CD4-positive, alpha-beta T cell (primary cell): ENCODE measurements at places on chromosomes 13 and 19.

DNA sequence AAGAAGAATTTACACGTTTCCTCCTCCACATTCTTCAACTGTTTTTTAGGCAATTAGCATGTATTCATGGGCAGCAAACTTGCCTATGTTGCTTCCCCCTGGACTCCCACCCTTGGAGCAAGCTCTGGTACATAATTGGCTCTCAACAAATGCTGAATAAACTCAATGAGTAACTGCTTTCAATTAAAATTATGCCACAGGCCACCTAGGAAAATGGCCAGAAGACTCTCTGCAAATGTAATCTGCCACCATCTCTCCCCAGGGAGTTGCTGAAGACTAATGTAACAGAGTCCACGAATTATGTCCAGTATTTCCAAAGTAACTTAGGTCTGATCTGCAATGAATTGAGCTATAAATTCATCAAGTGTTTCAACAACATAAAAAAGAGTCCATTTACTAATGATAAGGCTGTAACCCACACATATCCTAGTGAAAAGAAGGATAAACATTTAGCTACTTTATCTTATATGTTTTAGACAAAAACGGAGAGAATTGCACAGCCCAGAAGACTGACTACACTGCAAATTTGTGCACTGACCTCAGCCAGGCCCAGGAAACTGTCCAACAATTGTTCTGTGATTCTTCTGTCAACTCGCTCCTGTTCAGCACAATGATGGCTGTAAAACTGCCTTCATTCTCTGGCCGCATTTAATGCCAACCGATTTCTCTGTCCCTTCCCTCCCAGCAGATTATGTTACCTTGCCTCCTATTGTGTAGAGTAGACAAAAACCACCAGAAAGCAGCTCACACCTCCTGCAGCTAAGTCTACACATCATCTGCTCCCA lies 808.6 kb upstream of the ARGLU1 start:
- no peak for DNase-seq

GRCh38 chr19:55111238-55111831 lies 6.1 kb downstream of the PPP1R12C start:
- no peak for DNase-seq

GRCh38 chr19:44930088-44930487 lies 11.9 kb upstream of the APOC4 start:
- no peak for DNase-seq

- no peak for DNase-seq
Measured at GRCh38 chr13:75792526-75793187, 156.5 kb downstream of the LMO7 start.

- no peak for DNase-seq
Measured at GRCh38 chr13:102197193-102197592, 204.7 kb downstream of the FGF14 start.

DNA sequence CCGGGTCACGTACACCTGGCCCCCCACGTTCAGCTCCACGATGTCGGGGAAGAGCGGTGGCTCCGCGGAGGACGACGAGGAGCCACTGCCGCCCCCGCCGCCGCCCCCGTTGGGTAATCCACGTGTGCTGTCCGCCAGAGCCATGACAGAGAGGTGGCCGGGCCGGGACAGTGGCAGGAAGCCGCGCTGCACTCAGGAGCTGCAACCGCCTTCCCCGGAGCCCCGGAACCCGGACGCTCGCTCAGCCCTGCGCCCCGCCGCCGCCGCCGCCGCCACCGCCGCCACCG lies 257 bp downstream of the KCTD12 start:
- no peak for DNase-seq
